Effector memory CD4-positive, alpha-beta T cell (primary cell): ENCODE measurements at places on chromosomes 1 and 21.

GRCh38 chr1:53956308-53957168 is 10.4 kb downstream of the LRRC42 start:
- no peak for DNase-seq

DNA sequence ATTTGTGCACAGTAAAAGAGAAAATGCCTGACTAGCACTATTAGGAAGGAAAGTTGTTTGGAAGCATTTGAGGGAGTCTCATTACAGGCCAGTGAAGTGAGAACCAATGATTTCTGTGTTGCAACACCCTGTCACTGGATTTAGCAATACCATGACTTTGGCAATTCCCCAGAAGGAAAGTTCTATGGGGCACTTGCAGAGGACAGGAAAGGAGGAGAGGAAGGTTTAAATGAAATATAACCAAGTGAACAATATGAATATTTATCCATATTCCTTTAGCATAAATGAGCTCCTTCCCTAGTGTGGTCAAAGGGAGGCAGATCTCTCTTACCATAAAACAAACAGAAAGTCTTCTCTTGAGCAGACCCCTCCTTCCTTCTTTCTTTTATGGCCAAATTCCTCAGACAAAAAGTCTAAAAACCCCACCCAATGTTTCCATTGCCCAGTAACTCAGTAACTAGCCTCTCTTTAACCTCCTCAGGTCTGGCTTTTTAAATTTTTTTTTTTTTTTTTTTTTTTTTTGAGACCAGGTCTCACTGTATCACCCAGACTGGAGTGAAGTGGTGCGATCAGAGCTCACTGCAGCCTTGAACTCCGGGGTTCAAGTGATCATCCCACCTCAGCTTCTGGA is 5.5 kb downstream of the TLR5 start:
- no peak for DNase-seq

DNA sequence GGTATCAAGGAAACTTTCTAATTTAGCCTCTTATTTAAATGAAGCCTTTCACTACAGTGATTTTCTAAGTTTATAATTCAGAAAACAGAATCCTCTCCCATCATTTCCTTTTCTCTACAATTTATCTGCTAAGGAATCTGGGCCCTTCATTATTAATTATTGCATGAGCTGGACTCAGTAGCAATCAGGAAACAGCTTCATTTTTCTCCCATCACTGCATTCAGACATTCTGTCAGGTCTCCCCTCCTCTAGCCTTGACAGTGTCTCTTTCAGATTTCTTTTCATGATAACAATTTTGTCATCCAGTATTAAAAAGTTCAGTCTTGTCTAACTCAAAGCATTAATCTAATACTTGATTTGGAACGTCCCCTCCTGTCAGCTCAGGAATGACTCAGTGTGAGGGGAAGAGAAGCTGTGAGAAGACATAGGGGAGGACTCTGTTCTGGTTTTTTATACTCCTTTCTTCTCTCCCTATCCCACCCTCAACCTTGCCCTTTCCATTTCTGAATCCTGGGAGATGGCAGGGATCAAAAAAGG is 28.1 kb downstream of the SLC44A5 start:
- DNase-seq, result no peak

DNA sequence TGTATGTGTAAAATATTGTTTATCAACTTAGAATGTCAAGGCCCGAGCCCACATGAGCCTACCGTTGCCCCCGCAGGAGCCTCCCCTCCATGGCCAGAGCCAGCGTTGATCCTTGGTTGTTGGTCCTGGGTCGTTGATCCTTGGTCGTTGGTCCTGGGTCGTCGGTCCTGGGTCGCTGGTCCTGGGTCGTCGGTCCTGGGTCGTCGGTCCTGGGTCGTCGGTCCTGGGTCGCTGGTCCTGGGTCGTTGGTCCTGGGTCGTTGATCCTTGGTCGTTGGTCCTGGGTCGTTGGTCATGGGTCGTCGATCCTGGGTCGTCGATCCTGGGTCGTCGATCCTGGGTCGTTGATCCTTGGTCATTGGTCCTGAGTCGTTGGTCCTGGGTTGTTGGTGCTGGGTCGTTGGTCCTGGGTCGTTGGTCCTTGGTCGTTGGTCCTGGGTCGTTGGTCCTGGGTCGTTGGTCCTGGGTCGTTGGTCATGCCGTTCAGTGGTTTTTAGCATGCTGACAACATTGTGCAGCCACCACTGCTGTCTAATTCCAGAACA is 105.0 kb upstream of the TMEM51 start:
- no peak for DNase-seq

DNA sequence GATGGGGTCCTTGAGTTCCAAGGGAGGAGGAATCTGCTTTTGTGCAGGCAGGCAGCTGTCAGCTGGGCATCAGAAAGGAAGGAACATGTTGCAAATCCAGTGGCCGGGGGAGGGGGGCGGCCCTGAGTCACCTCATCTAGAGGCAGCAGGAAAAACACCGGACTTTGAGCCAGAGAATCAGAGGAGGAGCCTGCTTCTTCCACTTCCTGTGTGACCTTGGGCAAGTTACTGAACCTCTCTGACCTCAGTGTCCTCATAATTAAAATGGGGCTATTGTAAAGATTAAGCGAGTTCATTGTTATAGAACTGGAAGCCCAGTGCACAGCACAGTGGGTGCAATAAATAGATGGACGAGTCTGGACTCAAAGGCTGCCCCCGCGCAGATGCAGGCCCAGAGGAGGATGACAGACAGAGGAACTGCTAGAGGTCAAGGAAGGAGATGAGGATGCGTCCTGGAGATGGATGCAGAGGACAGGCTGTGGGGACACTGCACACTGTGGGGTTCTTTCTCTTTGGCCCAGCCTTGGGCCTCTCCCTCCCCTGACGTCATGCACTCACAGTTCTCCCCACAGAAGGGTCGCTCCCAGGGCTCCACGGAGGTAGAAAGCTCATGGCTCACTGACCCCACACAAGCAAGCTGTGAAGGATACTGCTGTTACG is 714.3 kb downstream of the MATN1 start:
- DNase-seq, result no peak

GRCh38 chr1:22739648-22740385 is 29.2 kb downstream of the EPHB2 start:
- DNase-seq, result no peak

DNA sequence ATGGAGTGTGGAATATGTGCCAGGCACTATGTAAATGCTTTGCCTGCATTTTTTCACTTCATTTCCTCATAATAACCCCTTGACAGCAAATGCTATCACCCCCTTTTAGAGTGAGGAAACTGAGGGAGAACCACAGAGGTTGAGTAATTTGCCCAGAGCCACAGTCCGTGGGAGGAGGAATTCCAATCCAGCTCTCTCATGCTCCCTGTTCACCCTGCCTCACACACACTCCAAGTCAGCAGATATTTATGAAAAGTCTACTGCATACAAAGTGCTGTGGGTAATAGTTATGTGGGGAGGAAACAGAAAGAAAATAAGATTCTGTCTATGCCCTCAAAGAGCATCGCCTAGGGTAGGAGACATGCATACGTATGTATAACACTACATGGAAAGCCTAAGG is 30.9 kb upstream of the RBM15 start:
- no peak for DNase-seq

GRCh38 chr1:62706985-62707743 is 19.0 kb upstream of the DOCK7 start:
- no peak for DNase-seq

DNA sequence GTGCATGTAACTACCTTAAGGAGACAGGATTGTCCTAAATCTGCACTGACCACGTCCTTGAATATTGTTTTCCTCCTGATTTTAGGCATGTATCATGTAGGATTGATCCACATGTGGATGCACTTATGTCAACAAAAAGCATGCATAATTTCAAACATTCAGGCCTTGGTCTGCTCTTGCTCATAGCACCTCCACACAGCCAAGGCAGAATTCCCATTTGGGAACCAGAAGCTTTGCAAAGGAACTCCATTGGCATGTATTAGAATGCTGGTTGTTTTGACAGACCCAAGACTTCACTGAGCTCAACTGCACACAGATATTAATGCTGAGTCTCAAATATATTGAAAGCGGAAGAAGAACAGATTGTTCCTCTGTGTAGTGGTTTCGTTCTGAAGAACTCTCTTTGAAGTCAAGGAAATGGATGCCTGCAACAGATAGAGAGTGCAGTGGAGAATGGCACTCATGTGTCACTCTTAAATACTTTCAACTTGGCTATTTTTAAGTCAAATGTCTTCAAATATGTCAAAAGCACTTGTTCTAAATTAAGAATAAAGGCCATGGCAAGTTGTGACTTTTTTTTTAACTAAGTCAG is 387.6 kb downstream of the LTN1 start:
- DNase-seq, result no peak

- no peak for DNase-seq
Measured at GRCh38 chr1:199174336-199174735, 535.5 kb downstream of the PTPRC start.

DNA sequence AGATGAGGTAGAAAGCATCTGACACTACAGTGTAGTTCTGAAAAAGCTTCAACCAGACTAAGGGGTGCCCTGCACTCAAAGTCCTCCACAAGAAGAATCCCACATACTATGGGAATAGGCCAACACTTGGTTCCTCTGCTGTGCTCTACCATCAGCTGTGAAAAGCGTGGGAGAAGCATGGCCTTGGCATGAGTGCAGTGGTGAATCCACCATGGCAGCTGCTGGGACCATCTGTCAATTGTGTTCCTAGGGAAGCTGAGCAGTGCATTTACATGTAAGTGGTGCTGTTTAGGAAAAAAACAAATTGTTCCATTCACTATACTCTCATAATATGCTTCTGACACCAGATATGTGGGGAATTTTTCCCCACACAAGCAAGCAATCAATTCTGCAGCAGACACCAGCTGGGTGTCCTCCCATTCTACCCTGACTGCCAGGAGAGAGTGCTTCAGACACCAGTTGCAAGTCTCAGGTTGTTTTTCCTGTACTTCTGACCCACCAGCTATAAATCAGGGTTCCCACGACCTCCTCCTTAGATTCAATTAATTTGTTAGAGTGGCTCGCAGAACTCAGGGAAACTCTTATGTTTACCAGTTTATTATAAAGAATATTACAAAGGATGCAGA is 230.8 kb upstream of the CHRM3 start:
- no peak for DNase-seq

- DNase-seq, result no peak
Measured at GRCh38 chr1:59266180-59266926, 30.5 kb upstream of the FGGY start.

GRCh38 chr1:225944951-225945350 is 3.9 kb upstream of the LEFTY2 start:
- DNase-seq, result no peak

GRCh38 chr1:212951126-212951946 is 995 bp downstream of the VASH2 start:
- no peak for DNase-seq

DNA sequence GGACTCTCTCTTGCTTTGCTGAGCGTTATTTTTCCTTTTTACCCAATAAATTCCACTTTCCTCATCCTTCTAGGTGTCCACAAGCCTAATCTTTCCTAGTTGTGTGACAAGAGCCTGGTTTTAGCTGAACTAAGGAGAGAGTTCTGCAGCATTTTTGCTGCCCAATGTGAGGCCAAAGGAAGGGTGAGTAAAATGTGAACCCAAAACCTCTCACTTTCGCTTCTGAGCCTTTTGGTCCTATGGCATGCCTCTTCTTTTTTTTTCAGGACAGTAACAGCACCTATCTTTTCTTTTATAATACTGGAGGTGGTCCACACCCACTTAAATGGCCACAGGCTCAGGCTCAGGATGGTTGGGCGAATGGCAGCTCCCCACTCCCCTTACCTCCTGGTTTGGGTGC is 111.1 kb downstream of the COP1 start:
- DNase-seq, result no peak

DNA sequence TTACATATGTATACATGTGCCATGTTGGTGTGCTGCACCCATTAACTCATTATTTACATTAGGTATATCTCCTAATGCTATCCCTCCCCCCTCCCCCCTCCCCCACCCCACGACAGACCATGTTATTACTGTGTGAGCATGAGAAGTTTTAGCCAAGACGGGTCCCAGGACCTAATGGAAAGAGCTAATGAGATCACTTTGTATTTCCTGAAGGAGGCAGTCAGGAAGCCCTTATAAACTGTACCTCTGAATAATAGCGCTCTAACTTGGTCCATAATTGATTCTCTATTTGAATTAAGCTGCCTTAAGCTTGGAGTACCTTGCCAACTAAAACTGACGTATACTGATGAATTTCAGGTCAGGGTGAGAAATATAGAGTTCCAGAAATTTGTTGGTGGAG is 4.1 kb upstream of the NEGR1 start:
- no peak for DNase-seq

DNA sequence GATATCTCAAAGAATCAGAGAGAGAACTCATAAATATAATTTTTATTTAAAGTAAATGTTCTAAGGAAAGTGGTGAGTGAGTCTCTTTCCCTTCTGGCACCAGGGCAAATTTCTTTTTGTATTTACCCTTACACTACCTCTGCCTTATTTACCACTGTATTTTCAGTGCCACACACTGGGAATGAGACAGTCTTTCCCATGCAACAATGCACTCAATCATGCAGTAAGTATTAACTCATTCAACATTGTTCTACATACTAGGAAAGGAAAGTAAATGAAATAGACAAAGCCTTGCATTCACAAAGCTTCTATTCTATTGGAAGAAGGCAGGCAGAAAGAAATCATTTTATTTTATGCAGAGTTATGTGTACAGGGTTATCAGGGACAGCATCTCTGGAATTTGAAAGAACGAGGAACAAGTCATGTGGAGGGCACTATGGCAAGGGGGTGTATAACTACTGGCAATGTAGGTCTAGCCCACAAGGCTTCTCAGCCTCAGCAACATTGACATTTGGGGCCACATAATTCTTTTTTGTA is 129.8 kb upstream of the PRDX6 start:
- no peak for DNase-seq

DNA sequence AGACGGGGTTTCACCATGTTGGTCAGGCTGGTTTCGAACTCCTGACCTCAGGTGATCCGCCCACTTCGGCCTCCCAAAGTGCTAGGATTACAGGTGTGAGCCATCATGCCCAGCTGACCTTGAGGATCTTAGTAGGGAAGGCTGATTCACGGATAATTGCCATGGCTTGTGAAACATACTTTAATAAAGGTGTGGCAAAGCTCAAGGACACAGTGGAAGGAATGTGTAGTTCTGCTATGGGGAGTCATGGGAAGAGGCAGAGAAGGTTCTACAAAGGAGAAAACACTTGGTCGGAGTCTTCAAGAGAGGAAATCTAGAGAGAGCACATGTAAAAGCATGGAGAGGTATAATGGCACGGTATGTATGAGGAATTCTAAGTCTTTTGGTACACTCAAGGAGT is 12.7 kb upstream of the PTCH2 start:
- no peak for DNase-seq

GRCh38 chr21:32413015-32413504 is 554 bp downstream of the EVA1C start:
- no peak for DNase-seq

DNA sequence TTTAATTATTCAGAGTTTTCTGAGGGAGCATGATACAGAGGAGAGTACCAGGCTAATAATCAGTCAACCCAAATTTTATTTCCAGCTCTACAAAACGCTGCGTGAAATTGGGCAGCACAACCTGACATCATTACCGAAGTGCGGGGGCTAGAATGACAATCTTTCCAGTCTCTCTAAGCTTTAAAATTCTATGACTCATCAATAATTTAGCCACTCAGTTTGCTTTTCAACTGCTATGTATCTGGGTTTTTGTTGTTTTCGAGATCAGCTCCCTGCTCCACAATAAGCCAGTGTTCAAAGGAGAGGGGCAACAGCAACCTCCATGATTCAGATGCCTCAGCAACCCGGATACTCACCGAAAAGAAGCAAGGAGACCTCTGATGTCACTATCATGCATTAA is 13.9 kb downstream of the SORT1 start:
- DNase-seq, result no peak

- DNase-seq, result no peak
Measured at GRCh38 chr1:161008869-161009510, 12.0 kb downstream of the F11R start.

- no peak for DNase-seq
Measured at GRCh38 chr21:40613546-40614030, 233.4 kb downstream of the DSCAM start.
